Fibroblast of upper back skin (primary cell): ENCODE measurements at places on chromosomes 6 and 20.

- no peak for DNase-seq
Observed at GRCh38 chr6:89959883-89960282, 65.6 kb downstream of the GJA10 start.

- peak; percentile 32 for DNase-seq
Observed at GRCh38 chr20:16205507-16205906, 367.7 kb downstream of the KIF16B start.

DNA sequence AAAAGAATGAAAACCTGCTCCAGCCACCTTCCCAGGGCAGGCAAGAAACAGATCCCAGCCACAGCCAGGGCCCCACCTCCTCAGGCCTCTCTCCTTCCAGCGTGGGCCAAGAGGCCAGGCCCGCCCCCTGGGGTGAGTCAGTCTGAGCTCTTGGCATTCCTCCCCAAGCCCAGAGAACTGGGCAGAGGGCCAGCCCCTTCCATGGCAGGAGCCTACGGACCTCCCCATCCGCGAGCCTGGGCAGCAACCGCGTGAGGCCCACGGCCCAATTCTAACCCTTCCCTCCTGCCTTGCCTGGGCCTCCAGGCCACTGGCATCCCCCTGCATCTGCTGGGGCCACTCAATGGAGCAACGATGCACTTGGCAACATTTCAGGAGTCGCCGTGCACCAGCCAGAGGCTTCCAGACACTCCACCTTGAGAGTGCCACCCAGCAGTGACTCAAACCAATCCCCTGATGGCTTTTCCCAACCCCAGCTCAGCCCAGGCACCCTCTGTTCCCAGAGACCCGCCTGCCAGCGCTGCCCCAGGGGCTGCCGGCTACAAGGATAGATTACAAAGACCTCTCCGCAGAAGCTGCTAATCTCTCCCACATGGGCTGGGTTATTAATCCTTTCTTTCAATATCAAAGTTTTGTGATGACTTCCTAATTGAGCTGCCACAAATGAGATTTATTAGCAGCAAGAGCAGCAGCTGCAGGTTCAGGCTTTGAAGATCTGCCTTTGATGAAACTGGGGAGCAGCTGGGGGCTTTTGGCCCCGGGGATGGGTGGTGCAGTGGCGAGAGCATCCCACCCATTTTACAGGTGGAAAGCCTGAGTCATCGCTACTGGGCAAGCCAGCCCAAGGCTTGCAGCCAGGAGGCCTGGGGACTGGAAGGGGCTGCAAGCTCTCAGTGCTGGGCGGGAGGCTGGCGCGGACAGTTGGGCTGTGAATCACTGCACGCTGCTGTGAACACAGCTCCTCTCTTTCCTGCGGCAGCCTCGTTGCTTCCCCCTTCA lies 85.7 kb downstream of the NFATC2 start:
- DNase-seq: peak; percentile 97

DNA sequence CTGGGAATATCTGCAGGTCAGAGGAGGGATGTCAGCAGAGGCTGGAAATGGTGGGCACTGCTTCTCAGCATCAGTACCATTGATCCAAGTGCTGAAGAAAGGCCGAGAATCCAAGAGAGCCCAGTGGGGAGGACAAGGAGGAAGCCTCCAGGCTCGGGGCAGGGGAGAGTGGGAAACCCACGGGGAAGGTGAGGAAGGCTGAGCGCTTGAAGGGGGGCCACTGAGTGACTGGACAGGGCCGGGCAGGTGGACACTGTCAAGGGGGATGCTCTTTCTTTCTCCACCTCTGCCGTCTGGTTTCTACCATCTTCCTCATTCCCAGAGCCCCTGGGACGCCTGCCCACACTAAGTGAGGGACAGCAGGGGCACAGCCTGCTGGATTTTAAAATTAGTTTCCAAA lies 335.0 kb downstream of the CDH4 start:
- DNase-seq: no peak

DNA sequence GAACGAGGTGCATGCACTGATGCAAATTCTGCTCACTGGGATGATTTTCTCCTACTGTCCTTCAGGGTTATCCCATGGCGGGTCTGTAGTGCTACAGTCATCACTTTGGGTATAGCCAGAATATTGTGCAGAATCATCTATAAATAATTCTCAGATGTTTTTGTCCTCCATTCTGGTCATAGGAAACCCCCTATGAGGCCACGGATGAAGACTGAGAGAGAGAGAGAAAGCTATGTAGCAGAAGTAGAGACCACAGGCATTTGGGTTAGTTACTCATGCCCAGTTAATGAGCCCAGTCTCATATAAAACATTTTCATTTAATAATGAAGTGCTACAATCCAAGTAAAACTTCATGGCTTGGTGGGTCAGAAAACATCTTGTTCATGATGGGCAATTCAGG lies 145.1 kb upstream of the PLN start:
- peak; percentile 32 for DNase-seq

DNA sequence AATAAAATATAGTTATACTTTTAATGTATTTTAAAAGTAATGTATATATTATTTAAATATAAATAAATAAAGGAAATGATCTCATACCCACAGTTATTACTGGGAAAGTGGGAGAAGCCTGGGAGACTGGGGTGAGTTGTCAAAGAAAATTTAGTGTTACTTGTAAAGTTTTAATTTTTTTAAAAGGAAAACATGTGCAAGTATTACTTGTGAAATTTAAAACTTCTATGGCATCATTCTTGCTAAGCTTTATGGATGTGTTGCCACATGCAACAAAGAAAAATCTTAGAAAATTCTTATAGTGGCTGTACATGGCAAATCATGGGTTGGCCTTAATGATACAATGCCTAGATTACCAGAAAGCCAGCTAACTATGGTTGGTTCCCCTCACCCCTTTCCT lies 194.0 kb upstream of the KCNK16 start:
- DNase-seq: no peak

DNA sequence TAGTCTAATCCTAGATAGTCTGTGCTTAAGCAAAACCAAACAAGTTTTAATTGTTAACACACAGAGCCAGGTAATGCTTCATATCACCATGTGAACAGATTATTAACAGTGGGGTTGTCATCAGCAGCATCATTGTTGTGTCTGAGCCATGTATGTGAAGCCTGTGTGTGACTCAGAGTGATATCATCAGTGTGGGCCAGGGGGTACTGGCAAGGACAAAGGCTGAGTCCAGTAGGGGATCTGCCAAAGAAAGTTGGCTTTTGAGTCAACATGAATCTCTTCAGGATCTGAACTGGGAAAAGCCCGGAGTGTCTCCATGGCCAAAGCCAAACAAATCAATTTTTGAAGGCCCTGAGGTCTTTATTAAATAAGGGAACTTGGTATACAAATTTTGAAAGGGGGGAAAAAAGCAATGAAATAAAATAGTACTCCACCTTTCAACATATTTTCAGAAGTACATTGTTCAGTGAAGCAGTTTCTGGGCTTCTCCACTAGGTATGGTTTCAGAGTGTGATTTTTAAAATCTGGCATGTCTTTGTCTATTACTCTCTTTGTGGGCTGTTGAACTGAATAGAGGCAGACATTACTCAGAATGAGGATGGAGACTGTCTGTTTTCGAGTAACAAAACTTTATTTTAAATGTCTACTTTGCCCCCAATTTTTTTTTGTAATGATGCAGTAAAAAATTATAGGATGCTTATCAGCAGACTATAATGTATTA lies 444.2 kb upstream of the JAG1 start:
- DNase-seq: peak; percentile 84

- no peak for DNase-seq
Observed at GRCh38 chr20:24656391-24656790, 187.0 kb downstream of the SYNDIG1 start.

DNA sequence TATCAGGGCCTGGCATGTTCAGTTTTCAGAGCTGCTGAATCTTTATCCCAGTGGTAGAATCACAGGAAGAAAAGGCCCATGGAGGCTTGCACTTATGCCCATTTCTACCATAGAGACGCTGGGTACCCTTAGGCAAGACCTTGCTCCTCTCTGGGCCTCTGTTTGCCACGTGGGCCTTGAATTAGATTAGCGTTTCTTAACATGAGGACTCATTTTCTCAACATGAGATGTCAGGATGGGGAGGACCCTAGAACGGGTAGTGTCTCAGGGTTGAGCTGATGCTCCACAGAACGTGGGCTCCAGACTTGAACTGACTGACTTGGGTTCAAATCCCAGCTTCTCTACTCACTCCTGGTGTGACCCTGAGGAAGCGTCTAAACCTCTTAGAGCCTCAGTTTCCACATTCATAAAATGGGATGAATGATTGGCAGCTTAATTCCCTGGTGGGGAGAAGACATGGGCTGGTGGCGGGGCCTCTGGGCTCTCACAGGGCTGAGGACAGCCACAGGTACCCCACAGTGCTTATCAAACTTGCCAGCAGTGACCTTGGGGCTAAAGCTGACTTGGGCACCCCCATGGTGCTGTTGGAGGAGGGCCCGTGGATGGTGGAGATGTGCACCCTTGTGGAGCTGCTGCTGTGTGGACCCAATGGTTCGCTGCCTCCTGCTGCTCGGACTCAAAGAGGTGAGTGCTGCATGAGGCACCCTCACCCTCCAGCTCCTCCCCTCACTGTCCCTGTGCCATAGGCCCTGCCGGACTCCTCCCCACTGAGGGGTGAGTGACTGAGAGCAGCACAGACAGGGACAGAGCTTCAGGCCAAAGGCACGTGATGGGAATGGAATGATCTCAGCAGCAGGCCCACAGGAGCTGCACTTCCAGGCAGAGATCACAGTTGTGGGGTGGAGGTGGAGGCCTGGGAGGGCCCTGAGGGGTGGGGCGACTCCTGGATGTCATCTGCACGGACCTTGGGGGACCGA lies 28.2 kb downstream of the SUN5 start:
- DNase-seq: no peak

GRCh38 chr6:151004383-151005024 lies 139.0 kb downstream of the MTHFD1L start:
- DNase-seq: peak; percentile 89
